ENCODE measurements at places on chromosomes 7 and 10. TPM values are rescaled to one million over a fixed set of nuclear protein-coding genes. Genes with fewer than 3 reads are reported as not detected.

Gene TAS2R38
- not detected for total RNA-seq

Gene GPR85
- total RNA-seq, result 2.8 TPM

Gene RNLS
- total RNA-seq, result 20.8 TPM

Gene CUBN
- 2.4 TPM for total RNA-seq

Gene CCL24
- total RNA-seq, result not detected

Gene COL28A1
- total RNA-seq, result 3.7 TPM

Gene OR2A7
- total RNA-seq, result 10.8 TPM

Gene MASTL
- total RNA-seq, result 12.6 TPM

Gene POM121L12
- total RNA-seq, result not detected

Gene COBL
- total RNA-seq, result 1.3 TPM

Gene SPRN
- not detected for total RNA-seq

Gene LSM5
- total RNA-seq, result 48.4 TPM

Gene TUBAL3
- not detected for total RNA-seq

Gene SHH
- total RNA-seq, result 23.2 TPM

Gene TMEM139
- 34.0 TPM for total RNA-seq

Gene TMEM270
- not detected for total RNA-seq

Gene DRGX
- not detected for total RNA-seq

Gene NEUROD6
- total RNA-seq, result not detected

Gene HTRA1
- total RNA-seq, result 55.2 TPM

Gene DMBT1
- total RNA-seq, result 1.5 TPM

All from ureter (tissue), 1 donor.